Activated T-helper 2 cell treated with anti-CD3 and anti-CD28 coated beads, Interferon-gamma antibody, Interleukin-2, Interleukin-4, amounts not matched to agents 10 μg/mL and 5 μg/mL and 100 μg/mL, durations not matched to agents 14 hours and 24 hours and 36 hours (primary cell): ENCODE measurements at places on chromosomes 2 and 18. TPM values are rescaled to one million over a fixed set of nuclear protein-coding genes. Genes with fewer than 3 reads are reported as not detected.

ZSWIM2 gene
- not detected in 2 replicates for total RNA-seq

ZFP36L2 gene
- 114 TPM in 2 replicates for total RNA-seq

GRCh38 chr2:33116799-33117198 is 170.0 kb downstream of the LTBP1 start:
- no peaks in the 10 kb centered on the region for H3K36me3 ChIP-seq
- H3K4me3 ChIP-seq: no peak overlapping the region
- peaks cover 15% of the 10 kb centered on the region for H3K27me3 ChIP-seq
- no peak for DNase-seq
- no peaks in the 10 kb centered on the region for H3K4me1 ChIP-seq

DNA sequence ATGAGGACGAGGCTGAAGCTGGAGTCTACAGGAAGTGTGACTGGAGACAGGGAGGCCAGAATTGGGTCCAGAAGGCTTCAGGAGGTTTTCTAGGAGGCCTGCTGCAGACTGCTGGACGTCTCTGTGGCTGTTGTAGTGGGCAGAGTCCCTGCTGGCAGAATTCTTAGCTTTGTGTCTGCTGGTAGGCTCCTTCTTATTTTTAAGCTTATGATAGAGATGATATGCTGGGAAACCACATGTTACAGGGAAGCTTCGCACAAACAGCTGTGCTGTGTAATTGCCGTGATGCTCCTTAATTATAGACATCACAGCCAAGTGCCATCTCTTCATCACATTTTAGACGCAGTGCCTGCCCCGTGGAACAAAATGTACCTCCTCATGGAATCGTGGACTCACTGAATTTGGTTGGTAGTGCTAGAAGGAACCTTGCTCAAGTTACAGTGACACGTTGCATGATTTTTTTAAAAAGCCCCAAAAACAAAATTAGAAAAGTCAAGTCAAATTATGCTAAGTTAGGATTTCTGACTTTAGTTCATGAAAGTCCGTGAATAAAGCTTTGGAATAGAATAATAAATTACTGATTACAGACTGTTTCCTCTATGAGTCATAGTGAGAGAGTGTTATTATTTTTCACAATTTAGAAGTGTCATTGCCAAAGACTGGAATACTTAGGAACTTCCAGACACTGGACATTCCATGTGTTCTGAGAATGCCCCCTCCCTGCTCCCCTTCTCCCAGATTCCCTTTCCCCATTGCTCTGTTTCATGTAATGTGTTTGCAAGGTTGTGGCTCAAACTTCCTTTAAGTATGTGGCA is 144.1 kb downstream of the FHOD3 start:
- H3K27me3 ChIP-seq: peaks cover 6% of the 10 kb centered on the region
- no peak for DNase-seq
- H3K36me3 ChIP-seq: no peaks in the 10 kb centered on the region
- H3K27ac ChIP-seq: no peak overlapping the region

- no peak for DNase-seq
- no peak overlapping the region for H3K4me3 ChIP-seq
- H3K4me1 ChIP-seq: no peaks in the 10 kb centered on the region
- H3K27ac ChIP-seq: no peak overlapping the region
- H3K36me3 ChIP-seq: peaks cover 29% of the 10 kb centered on the region
These were observed 25.8 kb downstream of the TRAPPC12 start for GRCh38 chr2:3405307-3405706.

DNA sequence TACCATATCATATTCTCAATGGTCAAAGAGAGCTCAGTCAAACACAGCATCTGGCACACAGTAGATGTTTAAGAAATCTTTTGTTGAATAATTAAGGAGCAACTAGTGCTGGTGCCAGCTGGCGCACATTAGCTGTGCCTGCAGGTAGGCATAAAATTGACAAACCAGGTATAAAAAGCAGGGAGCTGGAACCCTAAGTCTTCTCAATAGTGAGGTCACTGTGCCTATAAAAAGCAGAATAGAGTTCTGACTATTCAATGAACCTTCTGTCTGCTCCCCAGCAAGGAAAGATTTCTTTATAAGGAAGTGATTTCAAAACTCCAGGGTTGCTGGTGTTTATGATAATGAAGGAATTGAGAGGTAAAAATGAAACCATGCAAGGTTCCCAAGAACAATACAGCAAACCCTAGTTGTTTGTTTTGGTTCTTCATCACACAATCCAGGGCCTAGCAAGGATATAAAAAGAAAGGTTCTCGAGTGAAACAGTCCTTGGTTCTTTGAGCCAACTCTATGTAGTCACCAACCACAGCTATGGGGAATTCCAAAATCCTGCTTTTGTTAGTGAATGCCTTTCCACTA is 76.1 kb downstream of the THADA start:
- H3K27ac ChIP-seq: no peak overlapping the region
- H3K36me3 ChIP-seq: peaks cover 18% of the 10 kb centered on the region
- H3K27me3 ChIP-seq: no peaks in the 10 kb centered on the region
- no peak for DNase-seq

- H3K27ac ChIP-seq: no peak overlapping the region
- H3K27me3 ChIP-seq: no peaks in the 10 kb centered on the region
- no peak for DNase-seq
- no peak overlapping the region for H3K4me3 ChIP-seq
- H3K36me3 ChIP-seq: no peaks in the 10 kb centered on the region
These were observed 14.3 kb upstream of the TMEM185B start for GRCh38 chr2:120237491-120237902.

RAPH1 gene
- total RNA-seq: 2.8 and 4.6 TPM in 2 replicates

GRCh38 chr2:147829106-147829505 is 15.7 kb upstream of the ACVR2A start:
- H3K27ac ChIP-seq: no peak overlapping the region
- peaks cover 16% of the 10 kb centered on the region for H3K27me3 ChIP-seq
- H3K4me1 ChIP-seq: no peaks in the 10 kb centered on the region

- H3K27me3 ChIP-seq: no peaks in the 10 kb centered on the region
- peaks cover 7% of the 10 kb centered on the region for H3K4me1 ChIP-seq
- H3K27ac ChIP-seq: no peak overlapping the region
These were observed 22.5 kb upstream of the SIGLEC15 start for GRCh38 chr18:45802814-45803492.

- no peak for DNase-seq
- no peak overlapping the region for H3K27ac ChIP-seq
- no peaks in the 10 kb centered on the region for H3K36me3 ChIP-seq
- H3K4me1 ChIP-seq: no peaks in the 10 kb centered on the region
- H3K27me3 ChIP-seq: no peaks in the 10 kb centered on the region
These were observed 9.9 kb downstream of the KCNIP3 start for GRCh38 chr2:95307036-95307435.

GRCh38 chr18:31646332-31647126 is 37.9 kb downstream of the B4GALT6 start:
- H3K4me1 ChIP-seq: peaks cover 27% of the 10 kb centered on the region
- no peaks in the 10 kb centered on the region for H3K36me3 ChIP-seq
- H3K4me3 ChIP-seq: no peak overlapping the region
- peaks cover 14% of the 10 kb centered on the region for H3K27me3 ChIP-seq

GRCh38 chr2:1836321-1836860 is 92.1 kb upstream of the PXDN start:
- H3K27ac ChIP-seq: no peak overlapping the region
- no peaks in the 10 kb centered on the region for H3K4me1 ChIP-seq
- no peak overlapping the region for H3K4me3 ChIP-seq

GRCh38 chr2:224222291-224222690 is 179.6 kb downstream of the FAM124B start:
- H3K4me1 ChIP-seq: peaks cover 6% of the 10 kb centered on the region
- no peak for DNase-seq
- peaks cover 13% of the 10 kb centered on the region for H3K27me3 ChIP-seq
- H3K4me3 ChIP-seq: no peak overlapping the region

- H3K4me3 ChIP-seq: no peak overlapping the region
- no peak for DNase-seq
- no peak overlapping the region for H3K27ac ChIP-seq
- peaks cover 9% of the 10 kb centered on the region for H3K27me3 ChIP-seq
- no peaks in the 10 kb centered on the region for H3K4me1 ChIP-seq
- no peaks in the 10 kb centered on the region for H3K36me3 ChIP-seq
These were observed 89.3 kb downstream of the ARMC9 start for GRCh38 chr2:231287696-231288095.

DNA sequence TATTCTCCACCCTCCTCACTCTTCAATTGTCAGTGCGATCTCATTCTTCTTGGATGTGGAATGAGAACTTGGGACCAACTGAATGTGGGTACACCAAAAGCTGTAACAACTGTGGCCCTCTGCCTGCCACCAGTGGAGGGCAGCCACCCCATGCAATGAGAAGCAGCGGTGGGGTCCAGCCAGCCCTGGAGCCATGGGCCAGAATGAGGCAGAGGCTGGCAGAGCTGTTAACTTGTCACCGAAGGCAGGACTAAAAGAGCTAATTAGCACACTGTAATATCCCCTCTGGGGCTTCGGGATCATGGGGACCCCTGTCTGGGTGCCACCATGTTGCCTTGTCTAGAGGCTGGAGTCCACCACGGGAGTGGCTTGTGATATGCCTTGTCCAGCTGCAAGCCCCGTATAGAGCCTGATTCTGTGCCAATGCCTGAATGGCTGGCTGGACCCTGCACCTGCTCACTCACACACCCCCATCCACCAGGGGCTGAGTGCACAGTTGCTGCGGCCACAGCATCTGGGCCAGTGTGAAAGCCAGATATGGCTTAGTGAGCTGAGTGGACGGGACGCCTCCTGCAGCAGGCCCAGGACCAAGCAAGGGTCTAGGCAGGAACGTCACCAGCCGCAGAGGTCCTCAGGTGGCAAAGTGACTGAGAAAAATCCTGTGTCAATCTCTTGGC is 680.5 kb downstream of the DSC3 start:
- no peak overlapping the region for H3K27ac ChIP-seq
- no peaks in the 10 kb centered on the region for H3K36me3 ChIP-seq
- H3K4me1 ChIP-seq: no peaks in the 10 kb centered on the region
- no peaks in the 10 kb centered on the region for H3K27me3 ChIP-seq

DNA sequence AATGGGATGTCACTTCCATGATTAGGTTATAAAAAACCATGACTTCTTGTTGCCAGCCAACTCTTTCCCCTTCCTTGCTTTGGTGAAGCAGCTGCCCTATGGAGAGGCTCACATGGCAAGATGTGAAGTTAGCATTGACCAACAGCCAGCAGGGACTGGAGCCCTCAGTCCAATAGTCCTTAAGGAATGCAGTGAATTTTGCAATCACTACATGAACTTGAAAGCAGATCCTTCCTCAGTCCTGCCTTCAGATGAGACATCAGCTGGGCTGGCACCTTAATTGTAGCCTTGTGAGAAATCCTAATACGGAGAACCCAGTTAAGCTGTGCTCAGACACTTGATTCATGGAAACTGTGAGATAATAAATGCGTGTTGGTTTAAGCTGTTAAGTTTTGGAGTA is 61.8 kb downstream of the ATP8B1 start:
- H3K4me1 ChIP-seq: no peaks in the 10 kb centered on the region
- no peaks in the 10 kb centered on the region for H3K27me3 ChIP-seq
- no peak overlapping the region for H3K27ac ChIP-seq
- DNase-seq: no peak
- no peaks in the 10 kb centered on the region for H3K36me3 ChIP-seq

GRCh38 chr2:28855193-28855592 is 14.9 kb downstream of the TRMT61B start:
- H3K36me3 ChIP-seq: peaks cover 5% of the 10 kb centered on the region
- DNase-seq: no peak
- no peaks in the 10 kb centered on the region for H3K4me1 ChIP-seq
- H3K4me3 ChIP-seq: no peak overlapping the region
- no peak overlapping the region for H3K27ac ChIP-seq
- no peaks in the 10 kb centered on the region for H3K27me3 ChIP-seq

- H3K36me3 ChIP-seq: peaks cover 36% of the 10 kb centered on the region
- no peak for DNase-seq
- H3K27ac ChIP-seq: peak overlapping the region; percentile 83
- H3K27me3 ChIP-seq: no peaks in the 10 kb centered on the region
- peaks cover 65% of the 10 kb centered on the region for H3K4me1 ChIP-seq
These were observed 1.7 kb downstream of the HNRNPLL start for GRCh38 chr2:38600921-38601455.

DNA sequence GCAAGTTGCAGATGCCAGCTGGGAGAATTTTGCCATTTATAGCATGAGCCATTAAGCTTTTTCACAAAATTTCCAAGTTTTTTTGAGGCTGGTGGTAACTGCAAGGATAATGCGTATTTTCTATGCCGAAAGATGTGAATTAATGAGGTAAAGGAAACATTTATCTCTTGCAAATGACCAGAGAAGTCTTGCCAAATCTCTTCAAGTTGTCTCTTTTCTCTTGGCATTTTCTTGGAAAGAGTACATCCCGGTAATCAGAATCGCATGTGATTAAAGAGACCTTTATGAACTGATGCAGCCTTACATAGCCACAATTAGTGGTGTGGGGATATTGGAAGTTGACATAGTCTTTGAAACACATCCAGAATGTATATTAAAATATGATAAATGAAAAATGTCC is 136.5 kb upstream of the MMADHC start:
- H3K27ac ChIP-seq: no peak overlapping the region
- DNase-seq: no peak
- H3K27me3 ChIP-seq: no peaks in the 10 kb centered on the region
- no peaks in the 10 kb centered on the region for H3K36me3 ChIP-seq
- no peak overlapping the region for H3K4me3 ChIP-seq
